ENCODE measurements at places on chromosomes 6 and 20.

- no peak for DNase-seq
Observed at GRCh38 chr20:21269772-21270171, 33.4 kb upstream of the XRN2 start.

DNA sequence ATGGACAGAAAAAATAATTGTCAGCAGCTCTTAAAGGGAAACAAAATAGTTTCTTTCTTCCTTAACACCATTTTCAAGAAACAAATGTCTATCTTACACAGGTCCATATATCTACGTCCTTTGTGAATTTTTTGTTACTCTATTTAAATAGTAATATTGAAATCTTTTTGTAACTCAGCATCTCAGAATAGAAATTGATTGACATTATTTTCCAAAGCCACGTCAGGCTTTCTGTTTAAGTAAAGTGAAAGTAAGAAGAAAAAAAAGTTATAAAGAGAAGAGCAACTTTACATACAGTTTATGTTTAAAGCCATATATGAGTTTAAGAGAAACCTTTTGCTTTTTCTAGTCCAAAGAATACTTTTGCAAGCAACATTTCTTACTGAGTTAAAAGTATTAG, 402.9 kb upstream of the SOX4 start:
- DNase-seq: no peak

DNA sequence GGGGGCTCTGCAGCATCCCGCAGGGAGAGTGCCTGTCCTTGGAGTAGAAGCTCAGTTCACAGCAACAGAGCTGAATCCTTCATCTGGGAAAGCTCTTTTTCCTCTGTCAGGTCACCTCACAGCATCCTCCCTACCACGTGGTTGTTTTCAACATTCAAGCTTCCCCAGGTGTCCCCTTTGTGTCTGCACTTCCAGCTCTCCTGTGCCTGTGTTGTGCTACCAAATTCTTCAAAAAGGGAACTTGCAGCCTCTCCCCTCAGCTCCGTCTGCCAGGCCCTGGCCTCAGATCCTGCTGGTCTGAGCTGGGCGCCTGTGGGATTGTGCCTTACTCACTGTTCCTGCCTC, 108.4 kb downstream of the FOXF2 start:
- no peak for DNase-seq

GRCh38 chr20:2559651-2560050, 23.3 kb downstream of the TMC2 start:
- no peak for DNase-seq

GRCh38 chr6:33958526-33959328, 154.9 kb upstream of the MLN start:
- no peak for DNase-seq

DNA sequence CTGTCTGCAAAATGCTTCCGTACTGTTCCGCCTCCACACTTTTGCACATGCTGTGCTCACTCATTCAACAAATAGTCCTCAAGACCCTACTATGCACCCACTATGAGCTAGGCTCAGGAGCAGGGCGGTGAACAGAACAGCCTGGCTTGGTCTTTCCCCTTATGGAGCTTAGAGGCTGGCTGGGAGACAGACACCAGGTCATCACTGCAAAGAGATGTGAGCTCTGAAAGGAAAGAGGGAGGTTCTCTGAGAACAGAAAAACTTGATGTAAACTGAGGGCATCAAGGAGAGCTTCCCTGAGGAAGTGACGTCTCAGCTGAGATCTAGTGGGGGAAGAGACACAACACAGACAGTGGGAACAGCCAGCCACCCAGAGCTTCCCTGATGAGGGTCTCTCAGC, 31.0 kb upstream of the TGM2 start:
- DNase-seq: peak; percentile 69

GRCh38 chr20:31908424-31908823, 38.0 kb downstream of the TTLL9 start:
- peak; percentile 59 for DNase-seq

DNA sequence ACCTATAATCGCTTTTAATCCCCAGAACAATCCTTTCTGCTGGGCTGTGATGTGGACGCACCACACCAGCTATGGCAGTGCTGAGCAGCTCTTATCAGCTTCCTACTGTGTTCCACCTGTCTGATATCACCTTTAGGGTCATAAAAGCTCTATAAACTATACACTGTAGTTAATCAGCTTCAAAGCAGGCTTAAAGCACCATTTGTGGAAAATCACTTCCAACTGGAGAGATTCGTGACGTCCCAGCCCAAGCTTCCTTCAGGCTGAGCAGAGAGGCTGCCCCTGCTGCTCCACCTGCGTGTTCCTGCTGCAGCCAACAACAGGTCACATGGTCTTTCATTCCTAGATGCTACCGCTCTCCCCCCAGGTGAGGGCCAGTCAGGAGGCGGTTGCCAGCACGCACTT, 156.5 kb downstream of the SMOC2 start:
- peak; percentile 35 for DNase-seq

- DNase-seq: no peak
Observed at GRCh38 chr6:170163405-170164170, 127.3 kb downstream of the DLL1 start.

GRCh38 chr20:409697-410559, 1.8 kb downstream of the RBCK1 start:
- no peak for DNase-seq

DNA sequence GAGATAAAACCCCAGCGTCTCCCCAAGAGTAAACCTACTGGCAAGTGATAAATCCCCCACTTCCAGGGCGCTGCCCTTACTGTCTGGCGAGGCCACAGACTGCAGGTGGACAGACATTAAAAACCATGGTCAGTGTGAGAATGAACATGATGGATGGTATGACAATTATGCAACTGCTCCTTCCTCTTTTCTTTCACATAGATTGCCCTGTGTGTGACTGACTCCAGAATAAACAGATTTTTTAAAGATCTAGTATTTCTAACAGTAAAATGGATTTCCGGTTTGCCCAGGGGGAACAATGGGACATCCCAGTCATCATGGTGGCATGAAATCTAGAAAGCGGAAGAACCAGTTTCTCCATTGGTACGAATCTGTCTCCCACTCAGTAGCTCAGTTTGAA, 153.7 kb downstream of the FOXC1 start:
- no peak for DNase-seq

GRCh38 chr20:47612670-47613069, 111.0 kb downstream of the NCOA3 start:
- DNase-seq: no peak

- DNase-seq: no peak
Observed at GRCh38 chr6:12968839-12969558, 252.4 kb downstream of the PHACTR1 start.

DNA sequence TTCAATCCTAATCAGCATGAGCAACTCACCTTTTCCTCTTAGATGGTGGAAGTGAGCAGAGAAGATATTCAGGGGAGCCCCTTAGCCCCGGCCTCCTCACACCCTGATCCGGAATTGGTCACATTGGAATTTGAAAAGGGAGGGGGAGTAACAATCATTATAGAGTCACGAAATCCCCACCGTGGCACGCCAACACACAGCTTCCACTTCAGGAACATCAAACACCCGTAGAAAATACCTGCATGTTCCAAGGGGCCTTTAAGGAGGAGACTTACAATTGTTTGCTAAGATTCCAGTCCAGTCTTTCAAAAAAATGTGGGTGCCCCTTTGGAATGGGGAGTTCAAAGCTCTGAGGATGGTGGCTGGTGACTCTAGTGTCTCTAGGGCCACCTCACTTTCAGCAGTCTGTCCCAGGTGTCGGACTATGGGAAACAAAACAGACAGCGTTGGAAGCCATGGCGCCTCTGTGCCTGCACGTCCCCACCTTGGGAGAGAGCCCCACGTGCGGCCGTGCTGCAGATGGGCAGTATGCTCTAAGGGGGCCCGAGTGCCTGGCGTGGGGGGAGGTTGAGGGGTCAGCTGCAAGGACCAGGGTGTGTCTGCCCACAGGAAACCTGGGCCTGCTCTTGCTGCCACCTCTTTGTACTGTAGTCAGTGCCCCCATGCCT, 2.4 kb downstream of the CD93 start:
- DNase-seq: peak; percentile 73

DNA sequence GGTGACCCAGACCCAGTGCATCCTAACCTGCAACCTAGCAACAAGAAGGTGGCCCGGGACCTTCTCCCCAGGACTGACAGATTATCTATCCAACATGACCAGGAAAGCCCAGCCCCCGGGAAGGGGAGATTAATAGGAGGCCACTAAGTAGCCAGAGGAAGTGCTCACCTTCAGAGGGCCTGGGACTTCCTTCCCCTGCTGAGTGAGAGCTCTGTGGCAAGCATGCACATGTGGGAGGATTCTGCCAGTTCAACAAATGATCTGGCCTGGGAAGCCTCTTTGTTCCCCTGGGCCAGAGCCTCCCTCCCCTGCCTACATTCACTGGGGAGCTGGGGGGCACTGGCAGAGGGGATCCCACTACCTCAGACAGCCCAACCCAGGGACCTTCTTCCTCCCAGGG, 39.6 kb downstream of the SHLD1 start:
- DNase-seq: no peak

- DNase-seq: no peak
Observed at GRCh38 chr20:44858606-44859360, 26.7 kb upstream of the YWHAB start.

GRCh38 chr6:3286641-3287171, 28.0 kb downstream of the PSMG4 start:
- DNase-seq: no peak

DNA sequence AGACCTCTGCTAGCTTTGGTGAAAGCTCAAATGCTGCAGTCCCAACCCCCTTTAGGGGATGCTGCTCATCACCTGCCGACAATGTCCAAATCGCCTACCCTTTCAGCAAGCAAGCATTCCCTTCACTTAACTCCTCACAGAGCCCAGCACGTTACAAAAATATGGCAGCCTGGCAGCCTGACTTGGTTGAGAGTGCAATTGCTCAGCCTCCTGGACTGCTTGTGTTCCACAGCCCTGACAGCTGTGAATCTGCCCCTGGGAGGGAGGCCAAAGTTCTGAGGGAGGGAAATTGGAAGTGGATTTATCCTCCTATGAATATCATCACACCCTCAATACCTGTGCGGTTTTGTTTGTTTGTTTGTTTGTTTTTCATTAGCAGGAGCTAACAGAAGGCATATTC, 231.0 kb downstream of the HIVEP2 start:
- DNase-seq: no peak

- no peak for DNase-seq
Observed at GRCh38 chr6:449057-449430, 57.5 kb downstream of the IRF4 start.

DNA sequence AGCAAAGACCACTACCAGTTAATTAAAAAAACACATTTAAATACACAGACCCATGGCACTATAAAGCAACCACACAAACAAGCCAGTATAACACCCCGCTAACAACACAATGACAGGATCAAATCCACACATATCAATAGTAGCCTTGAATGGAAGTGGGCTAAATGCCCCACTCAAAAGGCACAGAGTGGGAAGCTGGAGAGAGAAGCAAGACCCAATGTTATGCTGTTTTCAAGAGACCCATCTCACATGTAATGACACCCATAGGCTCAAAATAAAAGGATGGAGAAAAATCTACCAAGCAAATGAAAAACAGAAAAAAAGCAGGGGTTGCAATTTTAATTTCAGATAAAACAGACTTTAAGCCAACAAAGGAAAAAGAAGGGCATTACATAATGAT, 125.4 kb upstream of the PTCHD4 start:
- DNase-seq: no peak

DNA sequence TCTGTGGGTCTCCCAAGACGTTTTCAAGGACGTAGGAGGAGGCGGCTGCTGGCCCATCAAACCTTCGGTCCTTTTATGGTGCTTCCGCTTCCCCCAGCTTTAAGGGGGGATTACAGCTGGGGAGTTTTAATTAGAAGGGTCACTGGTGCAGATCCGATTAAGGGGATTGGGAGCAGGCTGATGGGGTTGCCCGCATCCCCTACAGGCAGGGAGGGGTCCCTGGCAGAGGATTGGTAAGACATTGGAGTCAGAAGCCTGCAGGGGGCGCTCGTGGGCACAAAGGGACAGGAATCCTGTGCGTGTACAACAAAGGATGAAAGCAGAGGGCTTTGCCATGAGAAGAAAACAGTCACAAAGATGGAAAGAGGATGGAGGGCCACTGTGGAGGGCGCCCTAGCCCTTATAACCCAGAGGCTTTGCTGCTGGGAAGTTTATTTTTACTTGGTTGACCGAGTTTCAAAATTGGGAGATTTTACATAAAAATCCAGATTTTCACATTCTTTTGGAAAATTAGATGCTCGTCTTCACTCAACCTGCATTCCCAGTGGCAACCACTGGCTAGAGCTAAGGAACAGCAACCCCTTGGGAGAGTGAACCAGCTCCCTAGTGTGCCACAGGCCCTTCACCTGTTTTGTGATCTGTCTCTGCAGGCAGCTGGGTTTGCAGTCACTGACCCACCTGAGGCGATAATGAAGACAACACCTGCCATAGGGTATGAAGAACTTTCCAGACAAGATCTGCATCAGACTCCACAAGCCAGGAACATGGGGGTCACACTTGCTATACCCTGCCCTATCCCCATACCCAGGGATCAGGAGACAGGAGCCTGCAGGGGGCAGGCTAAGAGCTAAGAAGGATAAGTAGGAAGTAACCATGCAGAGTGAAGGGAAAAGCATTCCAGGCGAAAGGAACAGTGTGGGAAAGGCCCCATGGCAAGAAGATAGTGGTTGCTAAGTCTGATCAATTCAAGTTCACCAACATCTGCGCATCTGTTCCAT, 97.7 kb downstream of the KCNB1 start:
- peak; percentile 76 for DNase-seq

DNA sequence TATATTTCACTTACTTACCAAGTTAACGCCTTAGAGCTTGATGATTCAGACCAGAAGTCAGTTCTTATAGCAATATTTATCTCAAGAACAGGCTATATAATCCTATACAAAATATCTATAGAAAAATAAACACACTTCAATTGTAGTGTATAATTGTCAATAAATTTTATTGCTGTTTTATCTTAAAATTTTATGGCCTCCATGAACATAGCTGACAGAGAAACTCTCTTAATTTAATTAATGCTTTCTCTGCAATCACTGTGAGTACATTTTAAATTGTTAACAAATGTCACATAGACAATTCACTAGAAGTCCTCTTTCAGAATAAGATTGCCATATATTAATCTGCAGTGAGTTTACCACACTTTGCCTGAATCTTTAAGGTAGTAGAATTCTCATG, 178.6 kb downstream of the RFPL4B start:
- DNase-seq: no peak

GRCh38 chr20:5349448-5349847, 32.7 kb upstream of the PROKR2 start:
- DNase-seq: no peak

DNA sequence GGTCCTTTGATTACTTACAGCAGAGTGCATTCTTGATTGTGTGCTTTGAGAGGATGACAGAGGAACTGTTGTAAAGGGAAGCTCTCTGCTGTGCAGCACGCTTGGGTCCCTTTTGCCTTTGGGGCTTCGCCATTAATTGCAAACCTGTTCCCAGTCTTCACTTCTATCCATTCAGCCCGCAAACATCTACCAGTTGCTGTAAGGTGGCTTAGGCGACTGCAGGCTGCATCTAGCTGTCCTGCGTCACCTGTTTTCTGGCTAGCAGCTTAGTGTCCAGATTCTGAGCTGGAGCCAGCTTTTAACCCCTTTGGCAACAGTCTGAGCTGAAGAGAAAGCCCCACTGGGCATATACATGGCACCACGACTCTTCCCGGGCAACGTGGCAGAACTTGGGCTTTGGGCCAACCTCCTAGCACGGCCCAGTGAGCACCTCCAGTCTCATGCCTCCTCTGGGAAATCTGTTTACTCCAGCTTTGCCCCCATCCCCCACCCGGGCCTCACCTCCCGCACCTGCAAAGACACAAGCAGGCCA, 2.5 kb upstream of the FASTKD5 start:
- DNase-seq: no peak

- DNase-seq: no peak
Observed at GRCh38 chr6:152745509-152746171, 5.0 kb upstream of the VIP start.

All from coronary artery (tissue), 2 donors.